ENCODE measurements at places on chromosomes 1 and 21. TPM values are rescaled to one million over a fixed set of nuclear protein-coding genes. Genes with fewer than 3 reads are reported as not detected.

DNA sequence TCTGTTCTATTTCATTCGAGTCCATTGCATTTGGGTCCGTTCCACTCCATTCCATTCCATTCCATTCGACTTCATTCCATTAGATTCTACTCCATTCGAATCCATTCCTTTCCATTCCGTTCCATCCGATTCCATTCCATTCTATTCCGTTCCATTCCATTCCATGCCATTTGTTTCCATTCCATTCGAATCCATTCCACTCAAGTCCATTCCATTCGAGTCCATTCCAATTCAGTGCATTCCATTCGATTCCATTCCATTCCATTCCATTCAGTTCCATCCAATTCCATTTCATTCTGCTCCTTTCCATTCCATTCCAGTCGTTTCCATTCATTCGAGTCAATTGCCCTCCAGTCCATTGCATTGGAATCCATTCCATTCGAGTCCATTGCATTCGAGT, 2603.7 kb upstream of the TPTE start:
- DNase-seq, result no peak
- no peak overlapping the region for H3K27ac ChIP-seq
- H3K36me3 ChIP-seq, result no peaks in the 10 kb centered on the region
- no peaks in the 10 kb centered on the region for H3K27me3 ChIP-seq
- H3K4me1 ChIP-seq, result no peaks in the 10 kb centered on the region
- no peak overlapping the region for H3K4me3 ChIP-seq

GRCh38 chr1:219489636-219490035, 123.3 kb downstream of the ZC3H11B start:
- no peaks in the 10 kb centered on the region for H3K36me3 ChIP-seq
- no peaks in the 10 kb centered on the region for H3K27me3 ChIP-seq
- DNase-seq, result no peak
- no peak overlapping the region for H3K4me3 ChIP-seq
- H3K4me1 ChIP-seq, result no peaks in the 10 kb centered on the region

DNA sequence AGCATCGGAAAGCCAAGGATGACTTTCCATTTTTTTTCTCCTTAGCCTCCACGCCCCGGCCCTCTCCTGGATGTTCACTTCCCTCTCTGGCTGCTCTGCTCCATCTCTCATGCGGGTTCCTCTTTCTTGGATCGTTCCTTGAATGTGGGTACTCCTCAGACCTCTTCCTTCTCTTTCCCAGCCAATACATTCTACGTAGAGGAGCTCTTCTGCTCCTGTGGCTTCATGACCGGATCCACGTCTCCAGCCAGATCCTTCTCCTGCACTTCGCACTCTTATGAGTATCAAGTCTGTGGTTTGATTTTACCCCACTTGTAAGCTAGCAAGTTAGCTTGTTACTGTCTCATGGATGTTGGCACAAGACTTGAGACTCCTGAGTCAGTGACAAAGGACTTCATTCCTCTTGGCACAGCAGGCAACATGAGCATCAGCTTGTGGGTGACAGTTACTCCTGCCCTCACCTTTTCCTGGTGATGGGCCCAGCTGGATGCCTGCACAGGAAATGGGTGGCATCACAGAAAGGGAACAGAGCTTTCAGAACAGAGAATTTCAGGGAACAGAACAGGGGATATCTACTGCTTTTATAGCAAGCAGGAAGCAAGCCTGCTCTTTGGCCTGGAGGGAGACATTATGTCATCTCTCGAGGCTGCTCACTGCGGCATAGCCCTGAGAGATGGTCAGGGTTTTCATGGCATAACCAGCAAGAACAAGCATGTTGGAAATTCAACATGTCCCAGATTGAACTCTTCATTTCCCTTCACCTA, 100.1 kb upstream of the KIF26B start:
- peaks cover 11% of the 10 kb centered on the region for H3K4me1 ChIP-seq
- H3K27ac ChIP-seq, result peak overlapping the region; percentile 27
- no peaks in the 10 kb centered on the region for H3K36me3 ChIP-seq
- DNase-seq, result no peak
- no peaks in the 10 kb centered on the region for H3K27me3 ChIP-seq

GRCh38 chr1:119391749-119392148, 23.2 kb downstream of the HAO2 start:
- H3K36me3 ChIP-seq, result no peaks in the 10 kb centered on the region
- H3K4me1 ChIP-seq, result no peaks in the 10 kb centered on the region
- no peaks in the 10 kb centered on the region for H3K27me3 ChIP-seq
- H3K27ac ChIP-seq, result no peak overlapping the region
- no peak for DNase-seq

GRCh38 chr1:65209005-65209885, 61.2 kb downstream of the AK4 start:
- H3K27me3 ChIP-seq, result no peaks in the 10 kb centered on the region
- H3K27ac ChIP-seq, result no peak overlapping the region
- H3K36me3 ChIP-seq, result no peaks in the 10 kb centered on the region
- H3K4me3 ChIP-seq, result no peak overlapping the region
- DNase-seq, result no peak
- no peaks in the 10 kb centered on the region for H3K4me1 ChIP-seq

DNA sequence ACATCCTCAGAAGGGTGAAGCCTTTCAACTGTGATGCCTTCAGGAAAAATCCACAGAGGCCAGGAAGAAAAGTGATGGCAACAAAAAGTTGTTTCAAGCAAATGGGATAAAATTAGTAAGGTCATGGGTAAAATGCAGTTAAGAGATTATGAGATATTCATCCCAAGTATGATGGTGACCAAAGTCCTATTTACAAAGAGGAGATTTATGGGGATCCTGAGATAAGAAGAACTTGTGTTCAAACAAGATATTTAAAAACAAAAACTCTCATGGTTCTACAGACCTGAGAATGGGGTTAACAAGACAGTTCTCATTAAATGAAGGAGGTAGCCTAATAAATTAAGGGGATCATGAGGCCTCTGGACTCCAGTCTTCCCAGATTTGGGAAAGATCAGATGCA, 184.4 kb downstream of the FCRL5 start:
- no peaks in the 10 kb centered on the region for H3K27me3 ChIP-seq
- no peaks in the 10 kb centered on the region for H3K36me3 ChIP-seq
- H3K4me1 ChIP-seq, result no peaks in the 10 kb centered on the region
- H3K27ac ChIP-seq, result no peak overlapping the region
- DNase-seq, result no peak
- no peak overlapping the region for H3K4me3 ChIP-seq

DNA sequence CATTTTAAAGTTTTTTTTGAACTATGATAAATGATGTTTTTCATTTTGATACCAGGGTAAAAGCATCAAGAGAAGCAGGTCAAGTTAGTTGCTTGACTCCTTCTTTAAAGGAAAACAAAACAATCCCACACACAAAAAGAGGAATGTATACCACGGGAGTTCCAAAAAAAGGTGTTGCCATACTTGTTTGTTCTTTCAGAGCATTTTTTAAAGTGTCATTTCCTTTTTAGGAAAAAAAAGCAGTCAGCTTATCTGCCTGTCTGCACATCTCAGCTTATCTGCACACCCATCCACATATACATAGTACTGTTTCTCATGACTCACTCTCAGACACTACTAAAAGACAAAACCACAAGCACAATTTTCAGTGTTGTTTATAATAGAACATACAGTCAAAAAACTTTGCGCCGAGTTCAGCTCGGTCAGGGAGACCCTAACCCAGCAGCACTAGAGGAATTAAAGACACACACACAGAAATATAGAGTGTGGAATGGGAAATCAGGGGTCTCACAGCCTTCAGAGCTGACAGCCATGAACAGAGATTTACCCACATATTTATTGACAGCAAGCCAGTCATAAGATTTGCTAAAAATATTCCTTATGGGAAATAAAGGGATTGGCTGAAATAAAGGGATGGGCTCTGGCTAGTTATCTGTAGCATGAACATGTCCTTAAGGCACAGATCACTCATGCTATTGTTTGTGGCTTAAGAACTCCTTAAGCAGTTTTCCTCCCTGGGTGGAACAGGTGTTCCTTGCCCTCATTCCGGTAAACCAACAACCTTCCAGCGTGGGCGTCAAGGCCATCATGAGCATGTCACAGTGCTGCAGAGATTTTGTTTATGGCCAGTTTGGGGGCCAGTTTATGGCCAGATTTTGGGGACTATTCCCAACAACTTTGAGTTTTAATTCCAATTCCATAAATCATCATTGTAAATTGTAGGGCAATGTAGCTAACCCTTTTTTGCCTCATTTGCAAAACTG, 11.4 kb upstream of the MNDA start:
- no peaks in the 10 kb centered on the region for H3K4me1 ChIP-seq
- no peak overlapping the region for H3K27ac ChIP-seq
- no peak overlapping the region for H3K4me3 ChIP-seq
- no peak for DNase-seq
- no peaks in the 10 kb centered on the region for H3K27me3 ChIP-seq

DNA sequence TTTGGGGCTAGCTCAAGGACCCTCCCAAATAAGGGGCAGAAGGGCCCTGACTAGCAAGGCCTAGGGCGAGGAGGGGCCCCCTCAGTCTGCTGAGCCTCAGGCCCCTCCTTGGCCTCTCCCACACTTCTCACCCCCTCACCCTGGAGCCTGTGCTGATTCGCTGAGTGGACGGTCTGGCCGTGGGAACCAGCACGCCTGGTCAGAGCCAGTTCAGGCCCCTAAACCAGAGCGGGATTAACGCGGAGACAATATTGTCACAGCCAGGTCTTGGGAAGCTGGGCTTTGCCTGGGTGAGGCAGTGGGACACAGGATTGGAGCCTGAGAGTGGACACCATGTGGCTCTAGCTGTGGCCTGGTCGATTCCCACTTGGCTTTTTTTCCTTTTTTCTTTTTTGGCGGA, 4.8 kb upstream of the FBLIM1 start:
- peaks cover 27% of the 10 kb centered on the region for H3K4me1 ChIP-seq
- H3K4me3 ChIP-seq, result no peak overlapping the region
- H3K27me3 ChIP-seq, result peaks cover 7% of the 10 kb centered on the region
- H3K36me3 ChIP-seq, result no peaks in the 10 kb centered on the region
- no peak overlapping the region for H3K27ac ChIP-seq

DNA sequence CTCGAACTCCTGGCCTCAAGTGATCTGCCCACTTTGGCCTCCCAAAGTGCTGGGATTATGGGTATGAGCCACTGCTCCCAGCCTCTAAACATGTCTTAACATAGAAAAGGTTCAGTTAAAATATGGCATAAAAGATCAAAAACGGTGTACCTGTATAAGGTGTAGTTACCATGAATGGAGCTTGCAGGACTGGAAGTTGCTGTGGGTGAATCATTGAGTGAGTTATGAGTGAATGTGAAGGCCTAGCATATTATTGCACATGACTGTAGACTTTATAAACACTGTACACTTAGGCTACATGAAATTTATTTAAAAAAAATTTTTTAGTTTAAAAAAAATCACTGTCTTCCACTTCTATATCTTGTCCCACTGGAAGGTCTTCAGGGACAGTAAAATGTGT, 15.7 kb downstream of the ABCD3 start:
- no peak for DNase-seq
- no peaks in the 10 kb centered on the region for H3K4me1 ChIP-seq
- no peak overlapping the region for H3K4me3 ChIP-seq
- no peaks in the 10 kb centered on the region for H3K36me3 ChIP-seq
- H3K27ac ChIP-seq, result no peak overlapping the region
- no peaks in the 10 kb centered on the region for H3K27me3 ChIP-seq

GRCh38 chr1:78432016-78432415, 58.8 kb upstream of the PTGFR start:
- no peaks in the 10 kb centered on the region for H3K4me1 ChIP-seq
- H3K36me3 ChIP-seq, result no peaks in the 10 kb centered on the region
- no peaks in the 10 kb centered on the region for H3K27me3 ChIP-seq
- H3K4me3 ChIP-seq, result no peak overlapping the region
- no peak for DNase-seq
- no peak overlapping the region for H3K27ac ChIP-seq

GRCh38 chr1:64223329-64224151, 20.1 kb downstream of the UBE2U start:
- H3K27me3 ChIP-seq, result no peaks in the 10 kb centered on the region
- H3K36me3 ChIP-seq, result no peaks in the 10 kb centered on the region
- H3K4me1 ChIP-seq, result no peaks in the 10 kb centered on the region

- H3K36me3 ChIP-seq, result peaks cover 47% of the 10 kb centered on the region
- no peak overlapping the region for H3K4me3 ChIP-seq
- no peaks in the 10 kb centered on the region for H3K27me3 ChIP-seq
- peaks cover 24% of the 10 kb centered on the region for H3K4me1 ChIP-seq
These were observed 52.2 kb downstream of the ZBTB40 start for GRCh38 chr1:22503721-22504410.

GRCh38 chr1:44036409-44037139, 5.3 kb upstream of the SLC6A9 start:
- peak overlapping the region; percentile 58 for H3K27ac ChIP-seq
- no peaks in the 10 kb centered on the region for H3K27me3 ChIP-seq
- no peak for DNase-seq
- peaks cover 19% of the 10 kb centered on the region for H3K4me1 ChIP-seq

DNA sequence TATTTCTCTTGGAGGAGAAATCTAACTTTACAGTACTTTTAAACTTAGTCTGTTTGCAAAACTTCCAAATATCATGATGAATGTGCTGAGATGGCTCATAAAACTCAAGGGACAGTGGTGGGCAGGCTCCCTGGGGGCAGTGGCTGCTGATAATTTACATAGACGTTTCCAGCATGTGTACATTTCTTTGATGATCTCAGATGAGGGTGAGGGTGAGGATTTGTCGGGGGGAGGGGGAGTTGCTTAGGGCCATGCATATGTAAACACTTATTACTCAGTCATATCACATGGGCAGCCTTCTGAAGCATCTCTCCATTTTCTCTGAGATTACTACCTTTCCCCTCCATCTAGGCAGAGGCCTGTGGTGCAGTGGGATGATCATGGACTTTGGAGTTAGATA, 152.9 kb upstream of the HMGB4 start:
- no peaks in the 10 kb centered on the region for H3K4me1 ChIP-seq
- H3K27ac ChIP-seq, result no peak overlapping the region
- peaks cover 6% of the 10 kb centered on the region for H3K27me3 ChIP-seq

DNA sequence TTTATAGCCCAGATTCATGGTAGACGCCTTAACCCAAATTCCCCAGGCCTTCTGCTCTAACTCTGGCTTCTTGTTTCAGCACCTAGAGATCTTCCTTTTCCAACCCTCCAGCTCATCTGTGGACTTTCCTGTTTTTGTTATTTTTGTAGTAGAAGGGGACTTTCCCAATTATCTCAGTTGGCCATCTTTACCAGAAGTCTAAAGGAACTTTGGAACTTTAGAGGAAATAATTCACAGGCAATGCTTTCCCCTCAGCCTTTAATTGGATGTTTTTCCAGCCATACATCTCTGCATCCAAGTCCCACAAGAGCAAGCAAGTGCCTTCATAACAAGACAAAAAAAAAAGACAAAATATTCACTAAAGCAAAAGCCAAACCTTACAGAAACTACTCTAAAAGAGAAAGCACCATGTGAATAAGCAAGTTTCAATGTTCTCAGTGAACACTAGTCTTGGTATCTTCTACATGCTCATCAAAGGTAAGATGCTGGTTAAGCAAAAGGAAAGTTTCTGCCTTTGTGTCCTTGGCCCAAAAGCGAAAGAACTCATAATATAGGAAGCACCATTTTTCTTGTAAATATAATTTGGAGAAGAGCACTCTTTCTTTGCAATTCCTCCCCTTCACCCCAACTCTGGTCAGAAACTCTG, 377.3 kb downstream of the SETD4 start:
- H3K4me3 ChIP-seq, result no peak overlapping the region
- H3K27me3 ChIP-seq, result peaks cover 14% of the 10 kb centered on the region
- DNase-seq, result no peak
- no peaks in the 10 kb centered on the region for H3K4me1 ChIP-seq
- H3K27ac ChIP-seq, result no peak overlapping the region
- H3K36me3 ChIP-seq, result no peaks in the 10 kb centered on the region

FCRL2 gene
- 0.20 TPM for total RNA-seq

PLEKHN1 gene
- 2.1 TPM for total RNA-seq

PTGFR gene
- 3.0 TPM for total RNA-seq

TMEM82 gene
- total RNA-seq, result not detected

WDR77 gene
- total RNA-seq, result 20.1 TPM

LYPD8 gene
- not detected for total RNA-seq

LINGO4 gene
- total RNA-seq, result 0.29 TPM

NT5C1A gene
- total RNA-seq, result 0.49 TPM

Measured in upper lobe of right lung (tissue), 1 donor.